Suppressor macrophage treated with lipopolysaccharide for 4 hours (primary cell): ENCODE measurements at places on chromosomes 5 and 9.

DNA sequence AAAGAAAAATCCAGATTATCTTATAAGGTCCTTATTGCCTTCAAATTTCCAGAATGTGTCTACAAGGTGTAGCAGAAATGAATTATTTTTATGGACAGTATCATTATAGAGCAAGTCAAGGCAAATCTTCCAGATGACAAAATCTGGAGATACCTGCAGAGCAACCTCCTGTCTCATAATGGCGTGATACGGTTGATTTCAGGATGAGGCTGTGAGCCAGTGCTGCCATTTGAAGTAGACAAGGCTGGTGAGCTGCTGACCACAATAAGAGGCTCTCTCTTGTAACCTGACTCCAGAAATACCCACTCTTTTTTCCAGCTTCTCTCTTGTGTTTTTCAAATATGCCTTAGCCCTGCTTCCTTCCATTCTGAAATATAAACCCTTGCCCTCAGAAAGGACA is 108.2 kb downstream of the HTR1A start:
- DNase-seq: no peak

GRCh38 chr9:130242270-130243014 is 23.1 kb upstream of the HMCN2 start:
- DNase-seq: no peak

- no peak for DNase-seq
These were observed 114.0 kb downstream of the DRD1 start for GRCh38 chr5:175329976-175330375.

DNA sequence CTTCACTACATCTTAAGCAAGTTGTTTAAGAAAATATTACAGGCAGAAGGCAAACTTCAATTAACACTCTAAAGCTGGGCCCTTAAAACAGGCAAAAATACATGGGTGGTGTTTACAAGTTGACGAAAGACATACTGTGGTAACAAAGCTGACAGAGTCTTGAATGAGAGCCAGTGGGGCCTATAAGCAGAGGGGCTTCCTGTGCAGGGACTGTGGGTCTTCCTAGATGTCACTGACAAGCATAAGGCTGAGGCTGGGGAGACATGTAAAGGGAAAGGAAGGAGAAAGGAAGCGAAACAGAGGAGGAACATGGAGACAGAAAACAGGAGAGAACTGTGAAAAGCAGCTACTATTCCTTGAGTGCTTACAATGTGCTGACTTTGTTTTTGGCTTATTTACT is 308.0 kb upstream of the RPS23 start:
- DNase-seq: no peak

GRCh38 chr5:69516769-69517168 is 24.2 kb downstream of the OCLN start:
- no peak for DNase-seq

- DNase-seq: no peak
These were observed 64.2 kb downstream of the SNX24 start for GRCh38 chr5:122909470-122910100.

DNA sequence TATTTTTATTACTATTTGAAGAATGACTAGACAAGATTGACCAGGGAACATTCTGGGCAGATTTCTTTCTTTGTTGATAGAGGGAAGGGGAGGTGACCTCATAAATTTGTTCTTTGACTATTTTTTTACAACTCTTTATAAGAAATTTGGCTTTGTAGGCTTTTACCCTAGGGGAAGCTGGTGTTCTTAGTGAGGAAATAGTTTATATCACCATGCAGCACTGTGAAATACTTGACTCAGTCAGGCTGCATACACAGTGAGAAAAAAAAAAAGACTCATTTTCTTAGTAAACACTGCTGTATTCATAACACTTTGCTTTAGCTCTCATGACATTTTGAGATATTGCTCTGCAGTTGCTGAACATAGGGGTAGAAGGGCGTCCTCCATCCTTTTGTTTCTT is 336.6 kb upstream of the PIK3R1 start:
- DNase-seq: no peak
